Mononuclear cell (primary cell): ENCODE measurements at places on chromosomes 16 and 17. TPM values are rescaled to one million over a fixed set of nuclear protein-coding genes. Genes with fewer than 3 reads are reported as not detected.

The SSTR5 gene
- not detected for total RNA-seq

The TMEM256 gene
- total RNA-seq = 41.1 TPM

The NPW gene
- total RNA-seq = not detected

The SMPD3 gene
- 2.6 TPM for total RNA-seq

The ACSM5 gene
- not detected for total RNA-seq

The PFN1 gene
- total RNA-seq = 414 TPM

The LGALS9C gene
- 0.63 TPM for total RNA-seq

The KRT39 gene
- not detected for total RNA-seq

The GRIN2C gene
- not detected for total RNA-seq

The ARHGDIG gene
- total RNA-seq = not detected

The KRTAP17-1 gene
- not detected for total RNA-seq

The DCXR gene
- 25.2 TPM for total RNA-seq

The RDM1 gene
- total RNA-seq = not detected

The GNGT2 gene
- total RNA-seq = 3.3 TPM

The CTCF gene
- 43.2 TPM for total RNA-seq

The ACE gene
- 1.3 TPM for total RNA-seq

The DPEP3 gene
- 0.21 TPM for total RNA-seq

The FZD2 gene
- 0.84 TPM for total RNA-seq

The DPH1 gene
- 47.5 TPM for total RNA-seq

The EME1 gene
- total RNA-seq = 0.52 TPM

The STX1B gene
- total RNA-seq = 0.63 TPM

The GAS2L2 gene
- under 0.01 TPM for total RNA-seq

The CTRB2 gene
- not detected for total RNA-seq
